NCI-H2107 (cell line): ENCODE measurements at places on chromosomes 12 and 14.

DNA sequence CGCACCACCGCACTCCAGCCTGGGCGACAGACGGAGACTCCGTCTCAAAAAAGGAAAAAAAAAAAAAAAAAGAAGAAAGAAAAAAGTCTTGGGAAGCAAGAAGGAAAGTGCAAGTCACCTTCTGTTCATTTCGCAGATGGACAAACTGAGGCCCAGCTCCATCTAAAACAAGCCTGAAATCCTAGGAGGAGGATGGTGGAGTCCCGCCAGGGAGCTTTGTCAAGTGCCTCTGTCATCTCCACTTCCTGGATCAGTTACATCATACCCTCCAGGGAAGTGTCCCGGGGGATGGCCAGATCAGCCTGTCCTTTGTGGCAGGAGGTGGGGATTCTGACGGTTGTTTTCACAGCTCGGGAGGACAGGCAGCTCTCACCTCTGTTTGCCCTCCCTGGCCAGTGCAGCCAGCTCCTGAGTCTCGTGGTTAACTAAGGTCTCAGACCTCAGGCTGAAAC lies 8.7 kb upstream of the SDSL start:
- no peak for DNase-seq

- no peak for DNase-seq
Measured at GRCh38 chr12:105813201-105813600, 325.6 kb downstream of the NUAK1 start.

- DNase-seq: no peak
Measured at GRCh38 chr12:64714551-64714968, 44.6 kb downstream of the GNS start.

- no peak for DNase-seq
Measured at GRCh38 chr14:38948171-38948570, 154.9 kb downstream of the SEC23A start.

DNA sequence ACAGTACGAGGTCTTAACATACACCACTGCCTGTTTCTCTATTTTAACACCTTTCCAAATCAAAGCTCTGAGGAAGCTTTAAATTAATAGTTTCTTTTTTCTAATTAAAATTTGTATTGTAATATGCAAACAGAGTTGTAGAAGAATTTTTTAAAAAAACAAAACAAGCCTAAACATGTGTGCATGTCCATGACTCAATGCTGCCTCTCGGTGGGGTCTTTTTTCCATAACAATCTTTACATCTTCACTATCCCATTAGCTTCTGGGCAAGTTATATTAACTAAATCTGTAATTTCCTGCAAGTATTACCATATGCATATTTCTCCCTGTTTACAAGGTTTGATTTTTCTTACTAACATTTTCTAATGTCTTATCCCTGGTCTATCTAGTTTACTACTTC lies 143.9 kb upstream of the NAV3 start:
- DNase-seq: no peak

DNA sequence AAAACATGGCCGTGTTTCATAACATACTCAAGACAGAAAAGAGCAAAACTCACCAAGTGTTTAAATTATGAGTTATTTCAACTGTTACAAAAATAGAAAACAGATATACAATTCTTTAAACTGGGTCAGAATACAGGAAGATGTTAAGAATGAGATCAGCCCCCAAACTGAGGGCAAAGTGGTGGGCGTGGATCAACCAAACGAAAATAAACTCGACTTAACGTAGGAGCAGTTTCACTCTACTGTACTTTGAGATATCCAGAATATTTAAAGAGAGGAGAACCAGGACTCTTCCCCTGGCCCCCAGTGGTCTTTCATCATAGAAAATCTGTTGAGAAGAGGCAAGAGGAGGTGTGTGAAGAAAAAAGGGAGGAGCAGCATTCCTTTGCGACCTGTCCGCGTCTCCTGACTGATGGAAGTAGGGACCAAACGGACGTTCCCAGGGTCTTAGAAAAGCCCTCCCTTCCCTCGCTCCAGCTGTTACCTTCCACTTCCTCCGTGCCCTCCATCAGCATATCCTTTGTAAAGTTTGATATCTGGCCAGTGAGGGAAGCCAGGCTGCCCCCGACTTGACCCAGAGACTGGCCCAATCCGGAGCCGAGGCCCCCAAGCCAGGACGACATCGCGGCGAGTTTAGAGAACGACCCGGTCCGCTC lies 668 bp downstream of the TRIP11 start:
- DNase-seq: peak; percentile 19

DNA sequence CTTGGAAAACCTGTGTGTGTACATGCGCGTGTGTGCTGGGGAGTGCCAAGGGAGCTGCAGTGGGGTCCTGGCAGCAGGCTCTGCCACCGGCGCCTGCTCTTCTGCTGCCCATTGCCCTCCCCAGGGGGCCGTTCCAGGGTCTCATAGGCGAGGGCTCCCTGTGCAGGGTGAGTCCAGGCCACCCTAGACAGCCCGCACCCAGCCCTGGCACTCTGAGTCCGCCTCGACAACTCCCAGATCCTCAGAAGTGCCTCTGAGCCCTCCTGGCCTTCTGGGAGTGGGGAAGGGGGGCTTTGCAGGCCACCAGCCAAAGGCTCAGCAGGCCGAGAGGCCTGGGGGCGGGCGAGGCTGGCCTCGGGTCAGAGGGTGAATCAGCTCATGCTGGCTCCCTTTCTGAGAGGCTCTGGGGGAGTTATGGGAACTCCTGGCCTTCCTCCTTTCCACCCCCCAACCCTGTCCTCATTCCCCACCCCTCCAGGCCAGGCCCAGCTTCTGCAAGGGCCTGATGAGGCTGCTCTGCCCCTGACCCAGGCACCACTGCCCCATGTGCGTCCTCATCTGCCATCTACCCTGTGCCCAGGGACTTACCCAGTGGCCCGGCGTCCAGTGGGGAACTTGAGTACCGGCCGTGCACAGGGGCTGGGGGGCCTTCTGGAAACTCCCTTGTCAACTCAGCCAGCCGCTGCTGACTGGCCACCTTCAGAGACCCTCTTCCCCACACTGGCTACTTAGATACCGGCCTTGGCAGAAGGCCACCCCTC lies 2.1 kb upstream of the TEDC1 start:
- DNase-seq: no peak

DNA sequence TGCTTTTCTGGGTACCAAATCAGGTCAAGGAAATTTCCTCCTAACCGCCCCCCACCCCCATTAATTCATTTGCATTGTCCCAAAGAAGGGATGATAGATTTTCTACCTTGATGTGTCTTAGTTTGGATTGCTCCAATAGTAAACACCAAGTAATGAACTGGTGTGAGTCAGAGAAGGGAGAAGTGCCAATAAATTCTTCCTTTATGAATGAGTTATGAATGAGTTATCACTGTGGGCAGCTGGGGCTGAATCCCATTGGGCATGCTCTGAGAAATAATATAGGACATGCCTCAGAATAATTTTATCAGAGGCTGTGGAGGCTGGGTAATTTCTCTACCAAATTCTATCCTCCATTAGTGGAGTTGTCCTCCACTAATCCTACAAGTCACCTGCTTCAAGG lies 277.9 kb upstream of the FLRT2 start:
- no peak for DNase-seq

GRCh38 chr14:95196268-95196667 lies 38.9 kb upstream of the DICER1 start:
- DNase-seq: no peak

DNA sequence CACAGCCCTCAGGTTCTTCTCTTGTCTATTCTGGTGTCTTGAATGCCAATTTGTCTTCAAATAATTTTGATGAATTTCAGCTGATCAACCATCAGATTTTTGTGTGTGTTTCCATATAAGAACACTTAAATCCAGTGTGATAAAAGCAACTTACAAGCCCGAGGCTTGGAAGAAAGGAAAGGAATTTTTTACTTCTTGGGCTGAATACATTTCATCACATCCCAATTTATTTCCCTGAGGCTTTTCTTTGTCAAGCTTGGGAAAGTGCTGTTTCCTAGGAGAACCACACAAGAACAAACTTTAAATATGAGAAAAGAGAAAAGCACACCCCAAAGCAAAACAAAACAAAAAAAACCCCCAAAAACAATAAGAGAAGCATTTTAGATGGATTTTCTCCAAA lies 26.6 kb downstream of the GPRC5D start:
- no peak for DNase-seq

GRCh38 chr14:22456421-22456820 lies 132.6 kb downstream of the DAD1 start:
- no peak for DNase-seq
